Skeletal muscle cell (primary cell): ENCODE measurements at places on chromosomes 16 and 17.
A peak's percentile ranks its signal among the peaks of the same experiment; 100 is the strongest.

GRCh38 chr16:67561501-67561823 is 864 bp upstream of the CTCF start:
- DNase-seq: no peak

GRCh38 chr16:11675561-11676511 is 7.6 kb downstream of the SNN start:
- no peak for DNase-seq

GRCh38 chr17:69819316-69820087 is 255.5 kb upstream of the KCNJ16 start:
- peak; percentile 14 for DNase-seq

GRCh38 chr17:46764709-46765401 is 53.6 kb downstream of the WNT3 start:
- DNase-seq: peak; percentile 65

- no peak for DNase-seq
These were observed 127.6 kb downstream of the CHD9NB start for GRCh38 chr16:52925143-52925542.

DNA sequence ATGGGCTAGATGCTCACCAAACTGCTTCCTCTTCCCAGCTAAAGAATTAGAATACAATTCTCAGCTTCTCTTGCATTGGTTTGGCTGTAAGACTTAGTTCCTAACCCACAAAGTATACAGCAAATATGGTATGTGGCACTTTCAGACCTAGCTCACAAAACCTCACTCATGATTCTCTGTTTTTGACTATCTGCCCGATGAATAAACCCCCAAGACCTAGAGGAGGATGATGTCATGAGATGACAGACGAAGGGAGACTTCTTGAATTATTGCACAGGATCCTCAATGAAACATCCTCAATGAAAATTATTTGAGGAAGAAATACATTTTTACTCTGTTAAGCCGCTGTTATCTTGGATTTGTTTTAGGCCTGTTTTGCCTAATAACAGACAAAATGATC is 14.3 kb downstream of the CNOT1 start:
- no peak for DNase-seq

DNA sequence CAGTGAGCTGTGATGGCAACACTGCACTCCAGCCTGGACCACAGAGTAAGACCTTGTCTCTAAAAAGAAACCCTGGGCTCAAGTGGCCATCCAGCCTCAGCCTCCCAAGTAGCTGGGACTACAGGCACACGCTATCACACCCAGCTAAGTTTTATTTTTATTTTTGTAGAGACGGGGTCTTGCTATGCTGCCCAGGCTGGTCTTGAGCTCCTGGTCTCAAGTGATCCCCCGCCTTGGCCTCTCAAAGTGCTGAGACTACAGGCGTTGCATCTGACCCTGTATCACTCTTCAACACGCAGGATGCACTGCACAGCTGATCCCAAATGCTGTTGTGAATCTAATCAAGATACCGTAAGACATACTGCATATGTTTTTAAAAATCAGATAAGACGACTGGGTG is 23.0 kb downstream of the ANKRD11 start:
- DNase-seq: no peak

DNA sequence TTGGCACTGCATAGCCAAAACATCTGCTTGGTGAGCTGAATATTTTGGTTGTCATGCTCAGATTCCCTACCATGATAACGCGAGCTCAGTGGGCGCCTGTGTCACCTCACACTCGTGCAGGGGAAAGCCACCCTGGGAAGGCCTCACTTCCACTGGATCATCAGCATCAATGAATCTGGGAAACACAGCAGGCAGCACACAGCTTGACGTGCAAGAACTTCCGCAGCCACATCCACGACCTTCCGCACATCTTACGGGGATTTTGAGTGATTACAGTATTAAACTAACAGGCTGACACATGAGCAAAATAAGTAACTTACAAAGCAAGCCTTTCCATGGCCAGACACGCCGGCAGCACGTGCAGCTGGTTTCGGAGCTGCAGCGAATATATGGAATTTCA is 54.7 kb upstream of the FOXF1 start:
- DNase-seq: peak; percentile 20

DNA sequence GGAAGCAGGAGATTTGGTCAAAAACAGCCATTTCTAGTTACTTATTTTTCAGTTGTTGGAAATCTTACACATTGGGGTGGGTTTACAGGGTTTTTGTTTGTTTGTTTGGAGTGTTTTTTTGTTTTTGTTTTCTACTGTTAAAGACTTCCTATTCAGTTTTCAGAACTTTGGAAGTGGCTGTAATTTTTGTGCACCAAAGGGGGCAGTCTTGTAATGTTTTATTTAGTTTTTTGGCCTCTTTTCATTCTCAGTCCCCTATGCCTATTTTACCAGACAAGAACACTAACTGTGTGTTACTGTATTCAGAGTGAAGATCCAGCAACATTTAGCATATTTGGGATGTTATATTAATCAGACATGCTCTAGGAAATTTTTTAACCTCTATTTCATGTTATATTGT is 20.6 kb downstream of the TPPP3 start:
- no peak for DNase-seq

GRCh38 chr17:57888311-57889216 is 38.7 kb upstream of the MRPS23 start:
- DNase-seq: no peak

DNA sequence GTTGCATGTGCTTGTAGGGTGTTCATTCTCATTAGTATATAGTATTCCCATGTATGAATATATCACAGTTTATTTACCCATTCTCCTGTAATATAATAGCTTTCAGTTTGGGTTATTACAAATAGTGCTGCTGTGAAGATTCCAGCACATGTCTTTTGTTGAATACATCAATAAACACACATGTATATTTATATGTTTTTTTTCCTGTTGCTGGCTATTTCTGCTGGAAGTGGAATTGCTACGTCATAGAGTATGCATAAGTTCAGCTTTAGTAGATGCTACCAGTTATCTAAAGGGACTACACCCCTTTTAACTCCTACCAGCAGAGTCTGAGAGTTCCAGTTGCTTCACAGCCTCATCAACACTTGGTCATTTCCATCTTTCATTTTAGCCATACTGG is 52.3 kb upstream of the SCNN1B start:
- no peak for DNase-seq

DNA sequence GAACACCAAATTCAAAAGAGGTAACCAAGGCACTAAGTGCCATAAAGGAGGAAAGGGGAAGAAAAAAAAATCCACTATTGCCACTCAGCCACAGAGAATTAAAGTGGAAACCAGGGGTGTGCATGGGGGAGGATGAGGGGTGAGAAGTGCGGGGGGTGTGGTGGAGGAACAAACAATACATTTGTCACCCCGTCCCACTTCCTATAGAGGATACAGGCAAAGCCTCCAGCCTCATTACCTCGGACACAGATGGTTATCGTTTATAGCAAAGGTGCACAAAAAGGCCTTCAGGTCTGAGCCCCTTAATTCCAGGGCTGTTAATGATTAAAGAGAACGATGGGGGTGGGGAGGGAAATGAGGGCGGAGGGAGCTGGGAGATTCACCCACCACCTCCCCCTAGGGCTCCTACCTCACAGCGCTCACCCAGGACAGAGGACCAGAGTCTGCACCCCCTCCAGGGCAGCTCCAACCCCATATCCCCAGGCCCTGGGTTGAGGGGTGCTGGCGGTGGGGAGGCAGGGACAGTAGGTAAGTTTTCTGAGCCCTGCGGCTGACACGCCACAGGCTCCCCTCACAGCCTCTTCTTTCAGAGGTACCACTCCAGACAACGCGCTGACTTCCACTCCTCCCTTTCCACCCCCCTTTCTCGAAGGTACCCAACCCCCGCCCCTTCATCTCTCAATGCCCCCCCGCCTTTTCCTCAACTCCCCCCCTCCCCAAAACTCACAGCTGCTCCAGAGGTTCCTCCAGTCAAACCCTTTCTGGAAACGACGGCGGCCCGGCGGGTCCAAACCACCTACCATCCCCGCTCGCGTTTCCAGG is 470 bp downstream of the DCUN1D3 start:
- DNase-seq: no peak

- peak; percentile 93 for DNase-seq
These were observed 9.3 kb downstream of the BECN1 start for GRCh38 chr17:42814633-42815399.

GRCh38 chr17:49285716-49286115 is 55.1 kb upstream of the PHOSPHO1 start:
- DNase-seq: no peak

DNA sequence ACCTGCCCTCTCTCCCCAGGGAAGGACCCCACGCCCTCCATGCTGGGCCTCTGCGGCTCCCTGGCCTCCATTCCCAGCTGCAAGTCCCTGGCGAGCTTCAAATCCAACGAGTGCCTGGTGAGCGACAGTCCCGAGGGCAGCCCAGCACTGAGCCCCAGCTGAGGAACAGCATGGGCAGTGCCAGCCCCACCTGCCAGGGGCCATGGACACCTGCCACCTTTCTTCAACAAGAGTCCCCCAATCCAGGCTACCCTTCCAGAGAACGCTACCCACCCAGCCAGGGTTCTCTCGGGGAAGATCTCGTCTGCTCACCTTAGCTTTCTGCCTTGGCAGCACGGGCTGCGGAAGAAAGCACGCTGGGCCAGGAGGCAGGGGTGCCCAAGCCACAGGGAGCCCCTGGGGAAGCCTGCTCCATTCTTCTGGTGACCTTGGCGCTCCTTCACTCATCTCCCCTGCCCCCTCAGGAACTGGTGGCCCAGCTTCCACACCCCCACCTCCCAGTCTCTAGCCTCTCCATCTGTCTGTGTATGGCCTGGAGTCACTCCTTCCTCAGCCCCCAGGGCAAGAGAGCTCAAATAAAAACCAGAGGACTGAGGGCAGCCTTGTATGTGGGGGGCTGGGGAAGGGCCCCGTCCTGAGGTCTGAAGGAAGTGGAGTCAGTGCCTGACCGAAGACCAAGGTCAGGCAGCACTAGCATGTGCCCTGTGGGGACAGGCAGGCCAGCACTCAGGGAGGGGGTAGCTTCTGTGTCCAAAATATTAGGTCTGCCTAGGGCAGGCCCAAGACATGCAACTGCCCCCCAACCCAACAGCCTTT is 6.3 kb downstream of the SLC25A39 start:
- no peak for DNase-seq

GRCh38 chr17:72751746-72752145 is 340.7 kb downstream of the SLC39A11 start:
- no peak for DNase-seq

- DNase-seq: no peak
These were observed 25.5 kb downstream of the ORC6 start for GRCh38 chr16:46714797-46715591.

DNA sequence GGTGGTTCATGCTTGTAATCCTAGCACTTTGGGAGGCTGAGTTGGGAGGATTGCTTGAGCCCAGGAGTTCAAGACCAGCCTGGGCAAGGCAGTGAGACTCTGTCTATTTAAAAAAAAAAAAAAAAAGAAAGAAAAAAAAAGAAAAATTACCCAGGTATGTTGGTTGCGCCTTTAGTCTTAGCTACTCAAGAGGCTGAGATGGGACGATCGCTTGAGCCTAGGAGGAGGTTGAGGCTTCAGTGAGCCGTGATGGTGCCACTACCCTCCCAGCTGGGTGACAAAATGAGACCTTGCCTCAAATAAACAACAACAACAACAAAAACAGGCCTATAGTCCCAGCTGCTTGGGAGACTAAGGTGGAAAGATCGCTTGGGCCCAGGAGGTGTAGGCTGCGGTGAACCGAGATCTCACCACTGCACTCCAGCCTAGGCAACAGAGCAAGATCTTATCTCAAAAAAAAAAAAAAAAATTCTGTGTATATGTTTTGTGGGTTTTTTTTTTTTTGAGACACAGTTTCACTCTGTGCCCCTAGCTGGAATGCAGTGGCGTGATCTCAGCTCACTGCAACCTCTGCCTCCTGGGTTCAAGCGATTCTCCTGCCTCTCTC is 12.5 kb upstream of the ANKRD40CL start:
- no peak for DNase-seq

DNA sequence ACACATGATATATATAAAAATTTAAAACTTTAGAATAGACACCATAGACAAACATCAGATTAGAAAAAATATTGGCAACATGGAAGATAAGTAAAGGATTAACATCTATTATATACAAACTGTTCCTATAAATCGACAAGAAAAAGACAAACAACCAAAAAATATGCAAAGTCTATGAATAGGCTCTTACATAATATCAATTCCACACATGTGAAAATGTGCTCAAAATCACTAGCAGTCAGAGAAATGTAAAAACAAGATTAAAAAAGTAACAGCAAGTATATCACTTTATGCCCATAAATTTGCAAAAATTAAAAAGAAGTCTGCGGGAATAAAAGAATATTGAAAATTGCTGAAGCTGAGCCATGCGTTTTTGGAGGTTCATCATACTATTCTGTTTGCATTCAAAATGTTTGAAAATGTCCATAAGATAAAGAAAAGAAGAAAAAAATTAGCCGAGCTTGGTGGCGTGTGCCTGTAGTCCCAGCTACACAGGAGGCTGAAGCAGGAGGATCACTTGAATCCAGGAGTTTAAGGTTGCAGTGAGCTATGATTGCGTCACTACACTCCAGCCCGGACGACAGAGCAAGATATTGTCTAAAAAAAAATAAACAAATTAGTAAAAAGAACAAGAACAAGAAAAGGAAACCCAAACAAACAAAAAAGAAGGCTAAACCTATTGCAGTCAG is 11.2 kb upstream of the ERN2 start:
- no peak for DNase-seq

DNA sequence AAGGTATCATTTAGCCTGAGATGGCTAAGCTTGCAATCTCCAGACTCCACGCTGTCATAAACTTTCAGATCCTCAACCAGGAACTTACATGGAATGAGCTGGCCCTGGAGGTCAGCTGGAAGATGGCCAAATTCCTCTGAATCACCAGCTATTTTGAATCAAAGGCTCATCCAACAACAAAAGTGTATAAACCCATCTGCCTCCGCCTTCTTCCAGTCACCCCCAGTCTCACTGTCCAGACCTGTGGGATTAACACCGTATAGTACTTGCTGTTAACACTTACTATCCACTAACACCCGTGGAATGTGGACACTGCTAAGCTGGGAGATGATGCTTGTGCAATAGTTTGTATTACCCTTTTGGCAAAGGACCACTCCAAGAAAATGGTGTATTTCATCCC is 1.9 kb upstream of the LCMT1 start:
- peak; percentile 97 for DNase-seq

- no peak for DNase-seq
These were observed 2.8 kb downstream of the UBTF start for GRCh38 chr17:44216694-44217093.

- no peak for DNase-seq
These were observed 7.2 kb upstream of the HSD11B2 start for GRCh38 chr16:67423611-67424260.

DNA sequence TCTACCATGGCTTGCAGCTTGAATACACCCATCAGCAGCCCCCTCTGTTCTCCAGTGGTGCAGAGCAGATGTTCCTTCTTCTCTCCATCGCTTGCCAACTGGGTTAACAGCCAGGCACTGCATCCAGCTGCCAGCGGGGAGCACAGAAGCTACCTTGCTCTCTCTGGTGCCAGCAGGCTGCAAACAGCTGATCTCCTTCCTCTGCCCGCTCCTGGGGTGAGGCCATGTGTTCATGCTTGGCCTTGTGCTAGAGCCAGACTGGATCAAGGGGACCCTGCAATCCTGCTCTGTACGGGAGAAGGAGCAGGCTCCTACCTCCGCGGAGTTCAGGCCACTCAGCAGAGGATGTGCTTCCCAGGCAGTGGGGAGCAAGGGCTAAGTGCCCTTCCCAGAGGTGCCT is 24.1 kb upstream of the ENGASE start:
- no peak for DNase-seq
